ENCODE measurements at places on chromosomes 5 and 9. TPM values are rescaled to one million over a fixed set of nuclear protein-coding genes. Genes with fewer than 3 reads are reported as not detected.

DNA sequence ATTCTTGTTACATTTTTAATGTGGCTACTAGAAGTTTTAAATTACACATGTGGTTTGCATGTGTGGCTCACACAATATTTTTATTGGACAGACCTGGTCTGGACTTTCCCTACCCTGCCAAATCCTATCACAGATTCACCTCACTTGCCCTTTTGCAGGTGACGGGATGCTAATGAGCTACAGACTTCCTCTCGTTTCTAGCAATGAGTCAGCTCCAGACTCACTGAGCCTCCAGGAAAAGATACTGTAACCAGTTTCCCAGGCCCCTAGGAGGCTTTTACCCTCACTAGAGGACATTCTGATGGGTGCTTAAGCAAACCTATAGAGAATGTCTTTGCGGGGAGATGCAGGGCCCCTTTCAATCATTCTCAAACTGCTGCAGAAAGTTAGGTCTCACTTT, 135.4 kb downstream of the WDR41 start:
- DNase-seq: no peak

DNA sequence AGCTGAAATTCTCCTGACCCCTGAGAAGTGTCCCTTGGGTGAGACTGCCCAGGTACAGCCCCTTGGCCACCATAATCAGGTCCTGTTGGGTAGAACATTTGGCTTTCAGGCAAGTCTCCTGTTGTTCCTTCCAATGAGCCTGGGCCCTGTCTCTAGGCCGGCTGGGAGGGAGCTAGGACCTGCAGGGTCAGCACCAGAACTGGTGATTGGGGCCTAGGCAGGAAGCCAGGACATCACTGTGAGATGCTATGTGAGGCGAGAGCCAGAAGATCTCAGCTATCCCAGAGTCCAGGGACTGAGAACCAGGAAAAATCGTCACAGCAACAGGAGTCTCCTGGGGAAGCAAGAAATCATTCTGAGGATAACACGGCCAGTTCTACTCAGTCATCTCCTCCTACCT, 51.5 kb downstream of the PCDH1 start:
- DNase-seq: peak; percentile 92

- DNase-seq: no peak
Measured at GRCh38 chr5:170444181-170444580, 55.0 kb upstream of the KCNMB1 start.

DNA sequence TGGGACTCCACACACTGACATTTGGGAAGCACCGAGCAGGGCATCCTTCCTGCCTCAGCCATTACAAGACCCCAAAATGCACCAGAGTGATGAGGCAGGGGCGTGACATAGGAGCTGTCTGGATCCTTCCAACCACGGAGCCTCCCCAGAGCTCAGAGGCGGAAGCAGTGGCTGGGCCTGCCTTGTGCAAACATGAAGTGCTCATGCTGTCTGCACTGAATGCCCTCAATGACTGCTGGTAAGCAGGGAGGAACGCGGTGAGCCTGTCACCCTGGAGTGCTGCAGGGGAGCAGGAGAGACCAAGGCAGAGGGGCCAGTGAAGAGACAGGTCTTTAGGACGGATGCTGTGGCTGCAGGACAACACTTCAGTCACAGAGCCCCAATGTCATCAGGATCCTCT, 60.2 kb upstream of the HRH2 start:
- no peak for DNase-seq

GRCh38 chr9:4662108-4662988, at the start of gene PLPP6:
Gene PLPP6 (plus strand): TSS chr9:4662294. CDS start chr9:4662376, 82 bp downstream.
- peak; percentile 87 for DNase-seq

GRCh38 chr9:123548741-123549545, 192.9 kb downstream of the CRB2 start:
- DNase-seq: peak; percentile 75

DNA sequence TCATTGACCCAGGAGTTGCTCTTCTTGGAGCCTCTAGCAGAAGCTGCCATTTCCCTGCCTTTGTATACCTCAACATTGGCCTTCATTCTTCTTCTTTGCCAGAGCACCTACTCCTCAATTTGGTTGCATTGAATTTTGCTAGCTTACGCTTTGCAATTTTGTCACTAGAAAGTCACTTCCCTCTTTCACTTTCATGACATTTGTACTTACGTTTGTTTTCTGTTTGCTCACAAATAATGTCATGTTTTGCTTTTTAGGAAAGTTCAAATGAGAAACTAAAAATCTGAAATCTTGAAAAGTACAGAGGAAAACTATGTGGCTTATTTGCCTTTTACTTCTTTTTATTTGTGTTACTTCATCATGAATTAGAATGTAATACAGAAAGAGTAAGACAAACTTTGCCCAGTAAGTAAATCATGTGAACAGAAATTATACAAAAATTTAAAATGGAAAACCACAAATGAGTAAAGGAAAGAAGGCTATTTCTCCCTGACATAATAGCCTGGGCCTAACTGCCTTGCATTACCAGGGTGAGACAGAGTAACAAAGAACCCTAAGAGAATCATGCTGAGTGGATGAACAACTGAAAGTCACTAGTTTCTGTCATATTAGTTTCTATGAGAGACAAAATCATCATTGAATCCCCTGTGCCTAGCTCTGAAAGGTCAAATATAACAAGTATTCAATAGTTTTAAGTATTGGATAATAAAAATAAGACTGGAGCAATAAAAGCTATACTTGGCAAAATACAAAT, 7.4 kb upstream of the IFNA1 start:
- DNase-seq: no peak

GRCh38 chr9:128259156-128259555, 16.7 kb downstream of the GOLGA2 start:
- no peak for DNase-seq

DNA sequence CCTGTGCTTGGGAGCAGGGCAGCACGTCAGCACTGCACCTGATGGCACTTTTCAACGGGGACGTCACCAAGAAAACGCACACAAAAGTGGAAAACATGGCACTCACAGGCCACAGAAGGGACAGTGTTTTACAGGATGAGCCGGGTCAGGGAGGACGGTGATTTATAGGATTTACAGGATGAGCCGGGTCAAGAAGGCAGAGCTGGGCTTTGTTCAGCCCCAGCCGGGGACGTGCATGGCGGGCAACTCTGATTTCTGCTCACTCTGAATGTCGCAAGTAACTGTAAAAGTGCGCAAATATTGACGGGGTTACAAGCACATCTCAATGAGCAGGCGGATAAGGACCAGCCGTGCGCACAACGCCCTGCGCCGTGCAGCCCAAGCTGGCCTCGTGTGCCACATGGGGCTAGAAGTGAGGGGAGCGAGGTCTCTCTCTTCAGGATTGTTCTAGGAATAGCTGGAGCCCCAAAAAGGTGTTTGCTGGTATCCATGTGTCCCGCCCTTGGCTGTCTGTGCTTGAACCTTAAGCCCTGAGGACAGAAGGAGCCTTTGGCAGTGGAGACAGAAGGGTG, 16.4 kb downstream of the SLC6A18 start:
- no peak for DNase-seq

DNA sequence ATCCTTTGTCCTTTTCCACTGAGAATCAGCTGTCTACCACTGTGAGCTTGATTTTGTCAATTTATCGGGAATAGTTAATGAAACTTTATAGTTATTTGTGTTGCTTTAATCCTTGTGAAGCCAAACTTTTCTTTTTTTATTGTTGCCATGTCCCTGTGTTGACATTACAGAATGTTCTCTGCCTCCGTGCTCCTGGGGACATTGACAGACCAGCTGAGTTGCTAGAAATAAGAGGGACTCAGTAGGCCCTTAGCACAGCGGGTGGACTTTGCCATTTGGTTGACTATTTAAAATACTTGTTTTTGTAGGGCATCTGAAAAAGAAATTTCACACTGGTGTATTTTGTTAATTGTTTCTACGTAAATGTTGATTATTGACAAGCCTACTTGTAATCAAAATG, 70.5 kb downstream of the IL31RA start:
- DNase-seq: no peak

GRCh38 chr5:150778088-150778516, 455 bp upstream of the SMIM3 start:
- DNase-seq: no peak

DNA sequence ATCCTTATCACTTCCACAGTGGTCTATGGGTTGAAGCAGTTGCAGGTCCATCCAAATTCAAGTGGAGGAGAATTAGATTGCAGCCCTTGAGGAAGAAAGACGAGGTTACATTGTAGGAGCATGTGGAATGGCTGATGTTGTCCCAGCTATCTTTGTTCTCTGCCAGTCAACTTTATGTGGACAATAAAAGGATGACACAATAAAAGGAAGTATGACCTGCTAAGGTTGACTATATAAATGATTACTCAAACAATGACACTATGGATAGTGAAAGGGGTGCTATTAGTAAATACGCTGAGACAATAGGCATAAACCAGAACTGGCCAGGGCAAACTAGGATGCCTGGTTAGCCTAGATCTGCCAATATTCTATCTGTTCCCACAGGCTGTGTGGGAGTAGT, 12.8 kb upstream of the ZNF618 start:
- no peak for DNase-seq

- no peak for DNase-seq
Measured at GRCh38 chr5:143755966-143756365, 56.0 kb upstream of the HMHB1 start.

DNA sequence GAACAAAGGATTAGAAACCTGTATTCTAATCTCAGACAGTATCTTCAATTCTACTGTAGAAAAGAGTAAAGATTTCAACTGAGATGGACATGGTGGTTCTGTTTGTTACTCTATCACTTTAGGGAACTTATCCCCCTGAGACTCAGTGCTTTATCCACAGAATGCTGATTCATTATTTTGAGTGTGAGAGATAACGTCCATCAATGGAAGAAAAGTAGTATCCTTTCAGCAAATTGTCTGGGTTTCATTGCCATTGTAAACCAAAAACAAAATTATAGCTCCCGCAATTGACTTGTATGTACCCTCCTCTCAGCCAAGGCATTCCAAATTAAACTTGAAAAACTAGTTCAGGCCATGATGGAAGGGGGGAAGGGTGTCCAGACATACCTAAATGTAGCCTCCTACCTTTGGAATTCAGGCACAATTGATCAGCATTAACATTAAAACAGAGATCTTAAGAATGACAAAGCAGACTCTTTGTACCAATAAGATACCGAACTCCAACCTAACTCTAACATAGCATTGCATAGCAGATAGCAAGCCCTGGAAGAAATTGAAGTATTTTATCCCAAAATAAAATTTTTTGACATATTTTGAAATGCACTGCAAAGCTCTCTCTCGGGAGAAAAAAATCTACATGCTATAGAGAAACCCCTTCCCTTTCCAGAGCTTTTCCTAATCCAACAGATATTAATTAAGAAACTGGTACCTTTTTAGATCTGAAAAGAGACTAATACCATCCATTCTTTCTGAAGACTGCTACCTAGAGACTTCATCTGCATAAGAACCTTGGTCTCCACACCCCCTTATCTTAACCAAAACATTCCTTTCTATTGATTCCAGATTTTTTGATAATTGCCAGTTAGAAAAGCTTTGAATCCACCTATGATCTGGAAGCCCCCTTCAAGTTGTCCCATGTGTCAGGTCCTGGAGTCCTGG, 1055.7 kb downstream of the PTPRD start:
- no peak for DNase-seq

- DNase-seq: no peak
Measured at GRCh38 chr5:177094224-177095087, 7.7 kb downstream of the FGFR4 start.

DNA sequence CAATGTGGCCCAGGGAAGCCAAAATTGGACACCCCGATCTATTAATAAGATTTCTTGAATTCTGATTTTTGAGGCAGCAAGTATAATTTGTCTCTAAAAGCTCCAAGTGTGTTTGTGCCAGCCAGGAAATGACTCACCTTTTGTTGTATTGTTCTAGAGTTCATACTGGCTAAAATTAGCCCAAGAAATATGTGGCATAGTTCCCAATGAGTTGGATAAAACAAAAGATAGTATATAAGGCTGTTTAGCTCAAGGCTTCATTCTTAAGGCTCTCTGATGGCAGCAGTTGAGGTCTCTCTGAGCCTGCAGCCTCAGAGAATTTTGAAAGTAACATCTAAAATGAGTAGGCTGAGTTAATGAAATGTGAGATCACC, 21.6 kb downstream of the HMGXB3 start:
- no peak for DNase-seq

- DNase-seq: no peak
Measured at GRCh38 chr5:32961059-32961415, 249.9 kb downstream of the NPR3 start.

GRCh38 chr5:150638488-150639376, 1.7 kb upstream of the SYNPO start:
- DNase-seq: no peak

DNA sequence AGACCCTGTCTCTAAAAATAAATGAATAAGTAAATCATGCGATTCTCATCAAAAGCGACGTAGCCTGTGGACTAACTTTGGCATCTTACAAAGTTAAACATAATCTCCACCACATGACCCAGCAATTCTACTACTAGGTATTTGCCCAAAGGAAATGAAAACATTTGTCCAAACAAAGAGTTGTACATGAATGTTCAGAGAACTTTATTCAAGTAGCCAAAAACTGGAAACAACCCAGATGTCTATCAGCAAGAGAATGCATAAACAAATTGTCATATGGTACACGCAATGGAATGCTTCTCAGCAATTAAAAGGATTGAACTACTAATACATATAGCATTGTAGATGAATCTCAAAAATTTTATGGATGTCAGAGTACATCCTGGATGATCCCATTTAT, 82.6 kb downstream of the ADRB2 start:
- DNase-seq: no peak

DNA sequence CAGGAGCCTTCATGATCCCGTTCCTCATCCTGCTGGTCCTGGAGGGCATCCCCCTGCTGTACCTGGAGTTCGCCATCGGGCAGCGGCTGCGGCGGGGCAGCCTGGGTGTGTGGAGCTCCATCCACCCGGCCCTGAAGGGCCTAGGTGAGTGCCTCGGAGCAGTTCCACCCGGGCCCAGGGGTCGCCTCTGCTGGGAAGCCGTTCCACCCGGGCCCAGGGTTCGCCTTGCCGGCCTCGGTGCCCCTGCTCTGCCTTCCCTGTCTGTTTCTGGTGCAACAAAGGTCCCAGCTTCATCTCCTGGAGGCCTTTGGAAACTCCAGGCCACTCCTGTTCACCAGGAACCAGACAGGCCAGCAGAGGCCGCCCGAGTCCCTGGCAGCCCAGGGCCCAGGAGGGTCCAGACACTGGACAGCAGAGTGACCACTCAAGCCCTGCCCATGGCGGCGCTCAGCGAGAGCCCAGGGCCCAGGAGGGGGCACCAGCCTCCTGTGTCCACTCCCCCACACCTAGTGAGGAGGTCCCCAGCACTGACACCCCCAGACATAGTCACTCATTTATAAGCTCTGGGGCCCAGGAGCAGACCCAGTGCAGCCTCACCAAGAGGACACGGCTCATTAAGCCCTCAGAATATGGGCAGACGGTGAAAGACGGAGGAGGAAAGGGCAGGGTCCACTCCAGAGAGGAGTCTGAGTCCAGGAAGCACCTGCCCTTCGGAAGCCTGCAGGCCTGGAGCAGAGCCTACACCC, 7.5 kb downstream of the SLC6A19 start:
- no peak for DNase-seq

GRCh38 chr5:71877511-71877910, 158.4 kb downstream of the CARTPT start:
- no peak for DNase-seq

Gene CCDC171
- total RNA-seq: 14.2 TPM

Gene CAPSL
- total RNA-seq: 0.79 TPM

Gene HARS2
- 32.3 TPM for total RNA-seq

Gene SLC1A1
- total RNA-seq: 28.1 TPM

Gene KIF4B
- total RNA-seq: 0.61 TPM

Gene BAG1
- total RNA-seq: 65.7 TPM

Gene IFNA13
- 1.1 TPM for total RNA-seq

Gene COL23A1
- 3.8 TPM for total RNA-seq

Gene PRDM9
- total RNA-seq: not detected

Gene ZNF366
- 4.3 TPM for total RNA-seq

Gene FOXI1
- not detected for total RNA-seq

Gene MTREX
- 67.1 TPM for total RNA-seq

Gene MEGF10
- 108 TPM for total RNA-seq

Gene TEK
- 15.3 TPM for total RNA-seq

Gene PAEP
- not detected for total RNA-seq
